ENCODE measurements at places on chromosomes 2 and 18.

DNA sequence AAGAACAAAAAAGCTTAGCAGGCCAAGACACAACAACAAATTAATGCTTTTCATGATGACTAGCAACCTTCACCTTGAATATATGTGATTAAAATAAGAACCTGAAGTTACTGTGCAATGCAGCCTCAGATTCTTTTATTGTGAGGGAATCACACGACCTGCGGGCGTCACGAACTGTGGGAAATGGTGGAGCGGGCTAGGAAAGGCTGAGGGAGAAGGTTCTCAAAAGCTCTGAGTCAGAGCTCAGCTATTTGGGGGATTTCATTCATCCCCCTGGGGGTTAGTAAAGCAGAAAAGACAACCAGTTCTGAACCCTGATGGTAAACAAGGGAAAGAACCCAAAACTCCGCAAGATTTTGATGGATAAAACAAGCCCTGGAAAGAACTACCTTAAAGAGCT, 89.3 kb upstream of the NCKAP5 start:
- no peak for DNase-seq

DNA sequence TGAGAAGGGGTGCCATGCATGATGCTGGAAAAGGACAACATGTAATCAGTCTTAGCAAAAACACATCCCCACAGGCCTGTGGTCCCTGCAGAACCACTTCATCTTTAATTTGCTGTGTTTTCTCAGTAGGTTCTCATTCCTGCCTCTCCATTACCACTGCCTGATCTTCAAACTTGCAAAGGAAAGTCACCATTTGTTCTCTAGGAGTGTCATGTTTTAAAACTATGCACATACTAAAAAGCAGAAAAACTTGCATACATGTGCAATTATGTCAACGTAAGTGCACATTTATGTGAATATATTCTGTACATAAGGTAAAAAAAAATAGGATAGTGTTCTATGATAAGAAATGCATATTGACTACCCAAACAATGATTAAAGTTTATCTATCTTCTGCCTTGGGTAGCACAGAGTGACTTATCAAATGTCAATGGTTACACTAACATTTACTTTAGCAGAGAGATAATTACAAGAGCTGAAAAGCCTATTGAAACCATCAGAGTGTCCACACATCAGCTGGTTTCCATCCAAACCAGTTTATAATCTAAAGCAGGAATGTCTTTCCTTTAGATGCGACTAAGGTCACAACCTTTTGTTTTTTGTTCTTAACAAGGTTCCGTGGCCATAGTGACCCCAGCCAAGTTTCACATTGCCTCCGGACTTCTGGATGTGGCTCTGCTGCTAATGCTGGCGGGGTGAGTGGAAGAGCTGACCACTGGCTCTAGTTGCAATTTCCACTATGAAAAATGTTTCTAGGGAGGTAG, 58.7 kb upstream of the RMDN2 start:
- no peak for DNase-seq

DNA sequence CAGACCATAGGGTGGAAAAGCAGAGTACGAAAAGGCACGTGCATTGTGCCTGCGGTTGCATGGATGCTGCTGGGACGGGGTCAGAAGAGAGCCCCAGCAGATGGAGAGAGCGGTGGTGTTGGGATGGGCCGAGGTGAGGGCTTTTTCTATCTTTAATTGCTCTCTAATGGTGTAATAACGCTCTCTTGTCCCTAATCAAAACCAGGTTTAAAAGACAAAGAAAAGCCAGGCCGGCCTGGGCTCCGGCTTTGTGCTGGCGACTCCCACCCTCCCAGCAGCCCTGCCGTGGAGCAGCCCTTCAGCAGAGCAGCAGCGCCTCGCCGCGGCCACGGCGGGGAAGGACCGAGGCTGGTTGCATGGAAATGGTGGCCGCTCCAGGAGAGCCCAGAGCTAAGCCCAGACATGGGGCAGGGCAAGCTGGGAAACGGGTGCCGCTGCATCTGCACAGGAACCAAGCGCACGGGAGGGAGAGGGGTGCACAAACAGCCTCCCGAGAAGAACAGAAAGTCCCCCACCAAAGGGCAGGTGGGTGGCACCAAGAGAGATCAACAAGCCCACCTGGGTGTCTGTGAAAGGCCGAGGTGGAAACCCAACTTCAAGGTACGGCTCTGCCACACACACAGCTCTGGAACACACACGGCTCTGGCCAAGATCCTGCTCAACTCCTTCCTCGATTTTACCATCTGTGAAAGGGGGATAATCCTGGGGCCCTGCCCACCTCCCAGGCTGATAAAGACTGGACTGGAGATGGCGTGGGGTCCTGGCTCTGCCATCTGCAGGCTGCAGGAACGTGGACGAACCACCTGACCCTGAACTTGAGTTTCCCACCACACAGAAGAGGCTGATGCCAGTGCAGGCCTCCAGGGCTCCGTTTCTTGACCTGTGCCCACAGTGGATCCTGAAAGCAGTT, 15.0 kb downstream of the HS1BP3 start:
- peak; percentile 66 for DNase-seq

DNA sequence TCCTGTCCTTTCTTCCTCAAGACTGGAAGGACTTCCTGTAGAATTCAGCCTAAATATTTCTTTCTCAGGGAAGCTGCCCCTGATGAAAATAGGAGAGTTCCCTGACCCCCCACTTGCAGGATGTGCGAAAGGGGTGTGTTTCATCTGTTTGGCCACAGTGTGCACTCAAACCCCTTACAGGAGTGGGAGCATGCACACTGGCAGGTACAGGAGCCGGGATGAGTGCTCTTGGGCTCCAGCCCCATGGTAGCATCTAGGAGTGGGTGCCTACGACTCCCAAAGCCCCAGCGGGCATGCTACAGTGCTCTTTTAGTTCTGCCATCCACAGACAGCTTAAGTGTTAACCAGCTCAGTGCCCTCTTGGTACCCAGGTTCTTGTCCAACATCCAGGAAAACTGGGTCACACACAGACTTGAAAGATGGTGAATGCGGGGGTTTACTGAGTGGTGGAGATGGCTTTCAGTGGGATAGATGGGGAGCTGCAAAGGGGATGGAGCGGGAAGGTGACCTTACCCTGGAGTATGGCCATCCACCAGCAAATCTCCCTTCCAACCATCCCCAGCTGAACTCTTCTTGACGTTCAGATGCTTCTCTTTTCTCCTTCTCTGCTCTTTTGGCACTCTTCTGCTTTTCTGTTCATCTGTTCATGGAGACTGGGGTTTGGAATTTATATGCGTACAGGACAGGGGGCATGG, 295.0 kb upstream of the NCKAP5 start:
- DNase-seq = no peak

GRCh38 chr2:229798446-229799155, 84.2 kb upstream of the DNER start:
- no peak for DNase-seq

DNA sequence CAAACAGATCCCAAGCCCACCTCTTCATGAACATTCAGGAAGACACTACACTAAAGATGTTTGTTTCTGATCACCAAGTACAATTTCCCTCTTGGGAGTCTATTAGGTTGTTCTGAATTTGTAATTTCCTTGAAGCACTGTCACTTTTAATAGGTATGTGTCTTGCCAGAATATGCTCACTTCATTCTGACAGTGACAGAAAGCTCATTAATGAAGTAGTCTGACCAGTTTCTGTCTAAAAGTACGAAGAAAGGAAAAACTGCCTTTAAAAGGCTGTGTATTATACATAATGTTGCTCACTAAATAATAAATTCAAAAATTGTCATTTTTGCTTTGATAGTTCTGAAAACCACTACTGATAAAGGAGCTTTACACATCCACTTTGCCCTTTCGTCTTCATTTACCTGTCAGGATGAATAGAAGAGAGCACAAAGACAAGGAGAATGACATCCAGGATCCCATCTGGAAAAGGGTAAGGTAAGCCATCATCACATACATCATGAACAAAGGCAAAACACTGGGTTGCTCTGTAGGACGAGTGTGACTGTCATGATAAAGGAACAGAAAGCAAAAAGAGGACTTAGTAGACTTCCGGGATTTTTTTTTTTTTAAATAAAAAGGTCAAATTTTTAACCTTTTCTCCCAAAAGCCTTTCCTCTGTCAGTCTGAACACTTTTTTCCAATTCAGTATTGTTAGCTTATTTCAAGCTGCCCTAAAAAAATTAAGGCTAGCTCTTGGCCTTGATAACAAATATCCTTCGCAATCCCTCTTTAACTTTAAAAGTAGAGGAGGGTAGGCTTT, 103.4 kb downstream of the METTL8 start:
- no peak for DNase-seq

DNA sequence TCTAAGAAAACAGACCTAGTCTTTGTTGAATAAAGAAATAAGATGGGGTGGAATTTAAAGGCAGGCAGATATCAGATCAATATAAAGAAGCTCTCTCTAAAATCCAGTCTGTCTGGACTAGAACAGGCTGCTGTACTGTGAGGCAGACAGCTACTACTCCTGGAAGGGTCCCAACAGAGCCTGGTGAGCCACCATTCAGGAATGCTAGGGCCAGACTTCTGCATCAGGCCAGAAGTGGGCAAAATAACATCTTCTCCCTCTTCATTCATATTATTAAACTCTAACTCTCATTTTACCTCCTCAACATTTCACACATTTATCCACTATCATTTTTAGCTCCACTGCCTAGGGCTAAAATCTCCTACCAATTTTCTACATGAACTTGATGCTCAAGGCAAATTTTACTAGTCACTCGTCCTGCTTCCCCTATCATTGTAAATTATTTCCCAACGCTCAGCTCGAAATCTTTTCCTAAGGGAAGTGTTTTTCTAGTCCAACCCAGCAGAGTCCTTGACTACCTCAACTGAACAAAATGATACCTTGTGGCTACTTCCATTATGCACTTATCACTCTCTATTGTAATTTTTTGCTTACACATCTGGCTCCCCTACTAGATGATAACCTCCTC, 45.2 kb upstream of the GLS start:
- DNase-seq = no peak

GRCh38 chr2:72581560-72582181, 244.2 kb downstream of the EXOC6B start:
- DNase-seq = no peak

GRCh38 chr2:33497221-33497650, 20.8 kb downstream of the RASGRP3 start:
- no peak for DNase-seq

DNA sequence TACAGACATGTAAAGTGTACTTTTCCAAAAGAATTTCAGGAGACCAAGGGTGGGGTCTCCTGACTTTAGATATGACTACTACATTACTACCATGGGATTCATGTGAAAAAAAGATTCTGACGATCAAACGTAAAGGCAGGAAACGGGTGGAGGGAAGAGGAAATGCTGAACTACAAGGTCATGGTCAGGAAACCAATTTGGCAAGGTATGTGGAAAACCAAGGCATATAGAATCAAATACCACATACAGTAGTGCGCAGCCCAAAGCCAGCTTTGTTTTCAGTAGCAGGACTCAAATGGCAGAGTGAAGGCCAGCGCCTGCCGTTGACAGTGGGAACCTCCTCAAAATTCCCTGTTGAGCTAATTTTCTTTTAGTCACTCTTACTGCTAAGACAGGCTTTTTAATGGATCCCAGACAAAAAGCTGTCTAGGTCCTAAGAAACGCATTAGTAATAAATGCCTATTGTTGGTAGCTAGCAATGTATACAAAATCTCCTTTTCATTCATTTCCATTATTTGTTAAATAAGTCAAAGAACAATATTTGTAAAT, 57.6 kb upstream of the SERTAD2 start:
- no peak for DNase-seq

DNA sequence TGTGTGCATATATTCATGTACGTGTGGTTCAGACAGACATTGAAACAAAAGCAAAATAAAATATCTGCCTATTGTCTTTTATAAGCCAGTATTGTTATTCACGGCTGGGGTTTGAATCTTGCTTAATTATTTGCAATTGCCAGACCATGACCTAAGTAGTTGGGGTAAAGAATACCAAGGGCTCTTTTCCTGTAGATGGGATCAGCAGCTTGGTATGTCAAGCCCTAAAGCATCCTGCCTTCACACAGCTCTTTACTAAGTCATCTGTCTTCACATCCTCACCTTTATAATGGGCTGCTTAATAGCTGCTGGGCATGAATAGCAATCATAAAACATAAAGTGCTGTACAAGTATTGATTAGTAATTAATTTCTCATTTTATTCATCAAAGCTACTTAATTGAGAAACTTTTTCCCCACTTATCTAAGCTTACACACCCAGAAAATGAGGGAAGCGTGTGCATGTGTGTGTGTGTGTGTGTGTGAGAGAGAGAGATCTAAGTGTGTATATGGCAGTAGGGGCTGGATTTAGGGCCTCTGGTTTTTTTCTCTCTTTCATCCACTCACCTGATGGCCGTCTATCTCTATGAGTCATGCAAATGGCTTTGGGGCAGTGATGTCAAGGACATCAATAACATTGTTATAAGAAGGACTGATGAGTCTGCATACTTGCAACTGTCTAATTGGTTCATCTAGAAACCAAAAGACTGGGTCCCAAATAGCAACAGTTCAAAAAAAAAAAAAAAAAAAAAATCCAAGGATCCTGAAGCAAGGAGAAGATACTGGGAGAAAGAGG, 244.1 kb upstream of the TNP1 start:
- no peak for DNase-seq

DNA sequence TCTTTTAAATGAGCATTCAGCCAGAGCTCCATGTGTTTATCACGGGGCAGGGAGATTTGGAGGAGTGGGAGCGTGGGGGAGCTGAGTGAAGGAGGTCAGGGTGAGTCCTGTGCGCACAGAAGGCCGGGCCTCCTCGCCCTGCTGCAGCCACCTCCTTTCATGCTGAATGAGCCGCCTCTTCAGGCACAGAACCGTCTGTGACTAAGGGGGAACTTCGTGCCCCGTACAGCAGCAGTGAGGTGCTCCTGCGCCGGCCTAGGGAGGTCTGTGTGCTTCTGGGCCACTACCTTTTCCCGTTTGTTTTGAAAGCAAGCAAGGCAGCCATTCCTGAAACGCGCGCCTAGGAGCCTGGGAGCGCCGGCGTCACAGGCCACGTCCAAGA, 27.1 kb upstream of the ZNF516 start:
- no peak for DNase-seq

- no peak for DNase-seq
Measured at GRCh38 chr18:10524507-10525370, 1.1 kb upstream of the NAPG start.

DNA sequence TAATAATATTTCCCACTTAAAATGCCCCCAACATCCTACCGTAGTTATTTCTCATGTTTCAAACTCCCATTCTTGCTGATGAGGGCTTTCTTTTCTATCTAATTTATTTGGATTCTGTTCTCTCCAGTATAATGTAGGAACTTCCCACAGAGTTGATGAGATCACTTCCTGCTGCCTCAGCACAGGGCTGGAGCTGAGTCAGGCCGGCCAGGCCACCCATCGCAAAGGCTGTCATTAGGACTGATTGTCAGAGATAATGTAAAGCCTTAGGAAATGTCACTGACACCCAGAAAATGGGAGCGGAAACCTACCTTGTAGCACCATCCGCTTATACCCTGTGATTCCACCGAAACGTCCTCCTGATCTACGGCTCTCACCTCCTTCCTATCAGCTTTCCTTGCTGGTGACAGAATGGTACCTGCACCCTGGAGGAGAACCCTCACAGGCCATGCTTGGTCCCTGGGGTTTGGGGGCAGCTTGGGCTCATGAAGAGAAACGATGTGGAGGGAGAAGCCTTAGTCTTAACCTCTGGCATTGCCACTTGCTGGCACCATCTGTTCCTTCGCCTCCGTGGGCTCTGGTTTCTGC, 672.8 kb upstream of the ID2 start:
- DNase-seq = no peak
